ENCODE measurements at places on chromosomes 5 and 9.

- peaks cover 8% of the 10 kb centered on the region for H3K36me3 ChIP-seq
- H3K27me3 ChIP-seq: no peaks in the 10 kb centered on the region
- H3K4me1 ChIP-seq: peaks cover 59% of the 10 kb centered on the region
- H3K27ac ChIP-seq: peak overlapping the region; percentile 99
Observed at GRCh38 chr9:36137392-36138004, 965 bp downstream of the GLIPR2 start.

DNA sequence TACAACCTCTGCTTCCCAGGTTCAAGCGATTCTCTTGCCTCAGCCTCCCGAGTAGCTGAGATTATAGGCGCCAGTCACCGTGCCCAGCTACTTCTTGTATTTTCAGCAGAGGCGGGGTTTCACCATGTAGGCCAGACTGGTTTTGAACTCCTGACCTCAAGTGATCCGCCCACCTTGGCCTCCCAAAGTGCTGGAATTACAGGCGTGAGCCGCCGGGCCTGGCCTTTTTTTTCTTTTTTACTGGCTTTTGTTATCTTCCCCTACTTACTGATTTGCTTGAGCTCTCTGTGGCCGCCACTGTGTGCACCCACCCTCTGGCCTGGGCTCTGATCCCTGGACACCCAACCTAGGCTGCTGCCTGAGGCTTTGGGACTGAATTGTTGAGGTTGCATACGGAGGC is 60.3 kb downstream of the ANKRD33B start:
- H3K4me1 ChIP-seq: peaks cover 12% of the 10 kb centered on the region
- no peaks in the 10 kb centered on the region for H3K27me3 ChIP-seq
- H3K36me3 ChIP-seq: peaks cover 2% of the 10 kb centered on the region
- no peak for DNase-seq
- H3K27ac ChIP-seq: no peak overlapping the region

GRCh38 chr9:75734802-75735201 is 155.7 kb upstream of the PCSK5 start:
- no peaks in the 10 kb centered on the region for H3K4me1 ChIP-seq
- H3K36me3 ChIP-seq: no peaks in the 10 kb centered on the region
- DNase-seq: no peak
- no peak overlapping the region for H3K4me3 ChIP-seq
- no peaks in the 10 kb centered on the region for H3K27me3 ChIP-seq
- H3K27ac ChIP-seq: no peak overlapping the region

DNA sequence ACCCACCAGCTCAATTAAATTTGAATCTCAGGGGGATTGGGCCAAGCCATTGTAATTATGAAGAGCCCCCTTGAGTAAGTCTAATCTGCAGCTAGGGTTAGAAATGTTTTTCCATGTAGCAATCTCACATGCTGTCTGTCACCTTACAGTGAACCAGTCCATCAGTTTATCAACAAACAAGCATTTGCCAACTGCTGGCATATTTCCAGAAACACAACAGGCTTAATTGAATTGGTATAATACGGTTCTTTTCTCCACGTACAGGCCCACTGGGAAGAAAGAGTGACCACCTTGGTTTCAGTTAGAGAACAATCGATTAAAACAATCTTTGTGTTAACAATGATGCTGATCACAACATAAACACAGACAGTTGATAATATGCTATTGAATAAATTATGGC is 67.4 kb downstream of the NSUN2 start:
- no peak overlapping the region for H3K4me3 ChIP-seq
- no peak for DNase-seq
- peaks cover 40% of the 10 kb centered on the region for H3K27me3 ChIP-seq
- H3K4me1 ChIP-seq: no peaks in the 10 kb centered on the region
- H3K36me3 ChIP-seq: no peaks in the 10 kb centered on the region

- no peaks in the 10 kb centered on the region for H3K27me3 ChIP-seq
- H3K27ac ChIP-seq: no peak overlapping the region
- peaks cover 23% of the 10 kb centered on the region for H3K36me3 ChIP-seq
- H3K4me3 ChIP-seq: peak overlapping the region; percentile 32
- peaks cover 8% of the 10 kb centered on the region for H3K4me1 ChIP-seq
- DNase-seq: no peak
Observed at GRCh38 chr5:464446-464842, 21.5 kb downstream of the EXOC3 start.

GRCh38 chr9:101462558-101462957 is 27.0 kb upstream of the ALDOB start:
- H3K4me1 ChIP-seq: no peaks in the 10 kb centered on the region
- no peaks in the 10 kb centered on the region for H3K36me3 ChIP-seq
- H3K4me3 ChIP-seq: no peak overlapping the region
- DNase-seq: no peak

GRCh38 chr5:9140711-9141110 is 405.2 kb downstream of the SEMA5A start:
- no peaks in the 10 kb centered on the region for H3K36me3 ChIP-seq
- DNase-seq: no peak
- H3K4me1 ChIP-seq: no peaks in the 10 kb centered on the region
- no peak overlapping the region for H3K4me3 ChIP-seq
- no peaks in the 10 kb centered on the region for H3K27me3 ChIP-seq

DNA sequence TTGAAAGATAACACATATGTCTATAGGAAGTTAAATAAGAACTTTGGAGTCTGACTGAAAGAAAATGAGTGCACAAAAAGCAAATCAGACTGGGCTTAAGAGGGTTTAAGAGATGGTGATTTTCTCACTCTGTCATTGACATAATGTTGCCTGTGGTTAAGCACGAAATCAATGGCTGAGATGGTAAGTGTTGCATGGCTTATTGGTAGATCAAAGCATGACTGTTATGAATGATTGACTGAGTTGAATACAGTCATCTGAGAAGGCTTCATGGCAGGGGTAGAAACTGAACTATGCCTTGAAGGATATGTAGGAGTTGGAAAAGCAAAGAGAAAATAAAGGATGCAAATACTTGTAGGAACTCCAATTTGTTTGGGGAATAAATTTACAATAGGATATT is 136.6 kb downstream of the PLPPR1 start:
- H3K36me3 ChIP-seq: peaks cover 2% of the 10 kb centered on the region

DNA sequence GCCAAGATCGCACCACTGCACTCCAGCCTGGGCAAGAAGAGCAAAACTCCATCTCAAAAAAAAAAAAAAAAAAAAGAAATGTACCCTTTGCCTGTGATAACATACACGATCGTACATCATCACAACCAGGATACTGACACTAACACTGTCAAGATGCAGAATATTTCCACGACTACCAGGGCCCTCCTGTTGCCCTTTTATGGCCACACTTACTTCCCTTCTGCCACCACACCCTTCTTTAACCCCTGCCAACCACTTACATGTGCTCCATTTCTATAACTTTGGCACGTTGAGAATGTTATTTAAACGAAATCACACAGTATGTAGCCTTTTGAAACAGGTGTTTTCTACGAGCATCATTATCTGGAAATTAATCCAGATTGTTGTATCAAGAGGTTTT is 69.0 kb upstream of the OTULINL start:
- no peaks in the 10 kb centered on the region for H3K4me1 ChIP-seq
- peaks cover 4% of the 10 kb centered on the region for H3K27me3 ChIP-seq
- peaks cover 3% of the 10 kb centered on the region for H3K36me3 ChIP-seq
- H3K4me3 ChIP-seq: no peak overlapping the region
- H3K27ac ChIP-seq: no peak overlapping the region

DNA sequence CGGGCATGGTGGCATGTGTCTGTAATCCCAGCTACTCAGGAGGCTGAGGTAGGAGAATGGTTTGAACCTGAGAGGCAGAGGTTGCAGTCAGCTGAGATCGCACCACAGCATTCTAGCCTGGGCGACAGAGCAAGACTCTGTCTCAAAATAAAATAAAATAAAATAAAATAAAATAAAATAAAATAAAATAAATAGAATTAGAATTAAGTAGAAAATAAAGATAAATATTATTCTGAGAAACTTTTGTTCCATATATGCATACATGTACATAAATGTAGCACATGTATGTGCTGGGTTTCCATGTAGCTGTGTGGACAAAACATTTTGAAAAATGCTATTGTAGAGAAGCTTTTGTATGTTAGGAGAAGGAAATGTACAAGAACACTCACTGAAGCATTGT is 129.4 kb upstream of the VLDLR start:
- H3K27ac ChIP-seq: no peak overlapping the region
- H3K4me1 ChIP-seq: no peaks in the 10 kb centered on the region
- DNase-seq: no peak
- H3K27me3 ChIP-seq: peaks cover 22% of the 10 kb centered on the region
- H3K36me3 ChIP-seq: peaks cover 3% of the 10 kb centered on the region

GRCh38 chr9:89435071-89435823 is 62.7 kb downstream of the SEMA4D start:
- peaks cover 71% of the 10 kb centered on the region for H3K4me1 ChIP-seq
- no peaks in the 10 kb centered on the region for H3K27me3 ChIP-seq

- no peaks in the 10 kb centered on the region for H3K4me1 ChIP-seq
- no peak overlapping the region for H3K27ac ChIP-seq
- DNase-seq: no peak
- H3K36me3 ChIP-seq: peaks cover 3% of the 10 kb centered on the region
- no peak overlapping the region for H3K4me3 ChIP-seq
Observed at GRCh38 chr9:137917116-137917515, 39.5 kb downstream of the CACNA1B start.

- H3K4me1 ChIP-seq: peaks cover 6% of the 10 kb centered on the region
- peaks cover 100% of the 10 kb centered on the region for H3K27me3 ChIP-seq
- no peak for DNase-seq
- H3K4me3 ChIP-seq: no peak overlapping the region
- no peaks in the 10 kb centered on the region for H3K36me3 ChIP-seq
Observed at GRCh38 chr5:135490245-135491037, 38.3 kb upstream of the TIFAB start.

GRCh38 chr5:80037366-80037765 is 2.2 kb downstream of the THBS4 start:
- DNase-seq: no peak
- H3K36me3 ChIP-seq: no peaks in the 10 kb centered on the region
- no peak overlapping the region for H3K4me3 ChIP-seq
- H3K27me3 ChIP-seq: peaks cover 87% of the 10 kb centered on the region
- no peak overlapping the region for H3K27ac ChIP-seq
- no peaks in the 10 kb centered on the region for H3K4me1 ChIP-seq

DNA sequence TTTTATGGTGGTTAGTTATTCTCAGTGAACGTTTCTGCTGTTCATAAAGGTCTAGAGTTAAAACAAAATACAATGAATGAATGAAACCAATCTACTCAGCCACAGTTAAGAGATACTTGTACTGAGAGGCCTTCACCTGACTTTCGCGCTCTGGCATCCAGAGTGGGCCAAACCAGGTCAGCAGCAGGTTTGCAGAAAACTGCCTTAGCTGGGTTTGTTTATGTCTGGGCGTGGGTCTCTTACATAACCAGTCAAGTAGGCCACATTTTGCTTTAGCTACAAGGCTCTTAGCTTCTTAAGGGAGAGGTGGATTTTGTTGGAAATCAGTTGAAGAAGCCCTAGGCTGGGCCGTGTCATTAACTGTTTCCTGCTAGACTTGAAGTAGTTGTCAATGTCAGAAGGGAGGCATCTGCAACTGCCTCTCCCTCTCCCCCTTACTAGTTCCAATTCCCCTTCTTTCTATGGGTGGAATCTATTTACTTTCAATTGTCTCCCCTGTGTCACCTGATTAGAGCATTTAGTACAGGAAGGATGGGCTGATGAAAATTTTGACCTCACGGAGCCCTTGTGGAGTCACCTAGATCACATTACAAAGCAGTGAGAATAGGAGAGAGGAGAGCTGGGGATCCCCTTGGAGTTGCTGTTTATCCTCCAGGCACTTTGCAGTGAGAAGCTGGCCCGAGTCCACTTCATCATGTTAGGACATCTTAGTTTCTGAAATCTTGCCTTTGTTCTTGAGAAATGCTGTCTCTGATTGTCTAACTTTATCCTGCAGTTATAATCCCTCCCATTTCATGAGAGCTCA is 200.5 kb downstream of the ARHGEF28 start:
- no peaks in the 10 kb centered on the region for H3K36me3 ChIP-seq
- no peaks in the 10 kb centered on the region for H3K4me1 ChIP-seq
- no peaks in the 10 kb centered on the region for H3K27me3 ChIP-seq

DNA sequence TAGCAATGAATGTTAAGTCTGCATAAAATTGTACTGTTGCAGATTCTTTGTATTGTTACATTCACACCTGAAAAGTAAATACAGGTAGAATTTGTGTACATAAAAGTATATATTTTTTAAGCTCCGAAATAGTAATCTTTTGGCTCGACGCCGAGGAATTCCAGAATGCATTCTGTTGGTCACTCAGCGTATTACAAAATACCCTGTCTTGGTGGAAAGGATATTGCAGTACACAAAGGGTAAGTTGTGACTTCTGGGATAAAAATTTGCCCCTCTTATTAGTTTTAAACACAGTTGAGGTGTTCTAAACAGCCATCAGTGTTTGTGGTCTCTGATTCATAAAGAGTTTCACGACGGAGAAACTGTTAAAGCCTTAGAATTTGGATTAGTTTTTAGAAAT is 257.6 kb downstream of the ARHGEF28 start:
- H3K27me3 ChIP-seq: no peaks in the 10 kb centered on the region
- no peak for DNase-seq
- no peaks in the 10 kb centered on the region for H3K36me3 ChIP-seq
- no peak overlapping the region for H3K27ac ChIP-seq
- no peak overlapping the region for H3K4me3 ChIP-seq

- no peak overlapping the region for H3K4me3 ChIP-seq
- no peak overlapping the region for H3K27ac ChIP-seq
- H3K36me3 ChIP-seq: no peaks in the 10 kb centered on the region
- no peak for DNase-seq
Observed at GRCh38 chr5:137155261-137156000, 343.7 kb downstream of the SPOCK1 start.

DNA sequence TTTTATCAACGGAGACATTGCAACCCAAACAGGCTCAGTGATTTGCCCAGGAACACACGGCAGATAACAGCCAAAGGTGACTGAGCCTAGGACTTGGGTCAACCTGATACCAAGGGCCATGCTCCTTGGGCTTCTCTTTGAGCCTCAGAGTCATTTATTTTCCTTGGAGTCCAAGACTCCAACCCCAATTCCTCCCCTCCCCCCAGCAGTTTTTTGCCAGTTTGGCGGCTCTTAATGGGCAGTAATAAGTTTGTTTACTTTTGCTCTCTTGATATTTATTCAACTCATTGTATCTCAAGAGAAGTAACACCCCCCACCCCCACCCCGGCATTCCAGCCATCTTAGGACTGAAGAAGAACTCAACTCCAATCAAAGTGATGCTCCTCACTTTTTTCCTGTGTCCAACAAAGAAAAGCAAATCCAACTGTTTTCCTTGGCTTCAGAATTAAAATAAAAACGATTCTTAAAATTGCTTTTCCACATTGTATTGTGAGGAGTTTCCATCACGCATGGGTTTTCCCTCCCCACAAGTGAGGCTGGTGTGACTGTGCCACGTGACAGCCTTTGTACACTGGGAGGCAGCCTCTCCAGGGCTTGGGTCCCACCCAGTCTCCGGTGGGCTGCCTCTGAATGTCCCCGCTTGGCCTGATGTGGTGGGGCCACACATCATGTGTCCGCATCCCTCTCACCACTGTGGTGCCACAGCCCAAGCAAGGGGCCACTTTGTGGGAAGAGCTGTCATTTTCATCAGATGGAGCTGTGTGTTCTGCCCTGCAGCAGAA is 9.1 kb downstream of the ANGPTL2 start:
- no peaks in the 10 kb centered on the region for H3K27me3 ChIP-seq
- no peak for DNase-seq
- no peak overlapping the region for H3K27ac ChIP-seq
- H3K4me1 ChIP-seq: peaks cover 23% of the 10 kb centered on the region
- no peak overlapping the region for H3K4me3 ChIP-seq

Measured in central memory CD8-positive, alpha-beta T cell (primary cell).